ENCODE measurements at places on chromosomes 6 and 20.
A peak's percentile ranks its signal among the peaks of the same experiment; 100 is the strongest.

DNA sequence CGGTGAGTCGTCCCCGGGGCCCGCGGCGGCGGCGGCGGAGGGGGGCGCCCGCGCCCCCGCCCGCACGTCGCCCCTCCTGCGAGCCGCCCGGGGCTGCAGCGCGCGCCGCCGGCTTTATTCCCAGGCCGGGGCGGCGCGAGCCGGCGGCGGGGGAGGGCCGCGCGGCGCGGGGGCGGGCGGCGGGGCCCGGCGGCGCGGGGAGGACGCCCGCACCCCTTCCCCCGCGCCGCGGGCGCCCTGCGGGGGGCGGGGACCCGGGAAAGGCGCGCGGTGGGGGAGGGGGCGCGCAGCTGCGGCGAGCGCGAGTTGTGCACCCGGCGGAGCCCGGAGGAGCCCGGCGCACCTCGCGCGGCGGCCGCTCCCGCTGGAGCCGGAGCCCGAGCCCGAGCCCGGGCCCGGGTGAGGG is 646 bp downstream of the HMGA1 start:
- DNase-seq: no peak

DNA sequence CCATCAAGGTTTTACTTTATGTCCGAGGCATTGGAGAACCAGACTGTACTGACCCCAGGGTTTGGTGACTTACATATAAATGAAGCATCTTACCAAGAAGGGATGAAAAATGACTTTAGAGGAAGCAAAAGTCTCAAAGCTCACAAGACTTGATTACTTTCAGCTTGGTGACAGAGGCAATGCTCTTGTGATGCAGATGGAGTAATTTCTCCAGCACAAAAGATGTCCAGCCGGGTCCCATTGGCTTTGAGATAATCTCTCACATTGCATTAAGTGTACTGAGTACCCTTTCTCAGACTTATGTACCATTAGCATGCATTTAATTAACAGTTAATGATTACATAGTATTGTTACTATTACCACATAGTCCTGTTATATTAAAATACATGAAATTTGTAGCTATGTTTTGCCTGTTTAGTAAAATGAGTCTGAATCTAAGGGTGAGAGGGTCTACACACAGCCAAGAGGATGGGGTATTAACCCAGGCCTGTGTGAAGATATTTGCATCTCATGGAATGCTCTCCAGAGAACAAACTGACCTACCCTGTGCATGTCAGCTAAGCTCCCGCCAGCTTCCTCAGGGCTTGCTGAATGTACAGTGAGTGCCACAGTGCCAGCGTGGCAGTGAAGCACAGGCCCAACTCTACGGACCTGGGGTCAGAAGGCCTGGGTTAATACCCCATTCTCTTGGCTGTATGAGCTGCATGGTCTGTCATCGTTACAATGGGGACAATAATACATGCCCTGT is 5.6 kb downstream of the HTR1E start:
- no peak for DNase-seq

GRCh38 chr20:3203315-3204123 is 963 bp downstream of the DDRGK1 start:
- peak; percentile 14 for DNase-seq

DNA sequence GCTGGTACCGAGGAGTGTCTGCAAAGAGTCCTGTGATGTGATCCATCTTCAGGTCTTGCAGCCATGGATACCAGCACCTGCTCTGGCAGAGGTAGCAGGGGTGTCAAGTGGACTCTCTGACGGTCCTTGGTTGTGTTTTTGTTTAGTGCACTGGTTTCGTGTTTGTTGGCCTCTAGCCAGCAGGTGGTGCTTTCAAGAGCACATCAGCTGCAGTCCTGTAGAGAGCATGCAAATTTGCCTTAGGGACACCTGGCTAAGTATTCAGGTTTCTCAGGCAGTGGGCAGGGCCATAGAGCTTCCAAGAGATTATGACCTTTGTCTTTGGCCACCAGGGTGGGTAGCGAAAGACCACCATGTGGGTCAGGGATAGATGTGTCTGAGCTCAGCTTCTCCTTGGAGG is 14.5 kb upstream of the RGS17 start:
- DNase-seq: no peak

- no peak for DNase-seq
These were observed 26.5 kb downstream of the FAM229B start for GRCh38 chr6:112113918-112114317.

- no peak for DNase-seq
These were observed 278.4 kb downstream of the CDH26 start for GRCh38 chr20:60236613-60237012.

- DNase-seq: no peak
These were observed 10.4 kb upstream of the ABHD16B start for GRCh38 chr20:63850689-63851547.

GRCh38 chr20:56897318-56897957 is 268.3 kb downstream of the TFAP2C start:
- DNase-seq: no peak

DNA sequence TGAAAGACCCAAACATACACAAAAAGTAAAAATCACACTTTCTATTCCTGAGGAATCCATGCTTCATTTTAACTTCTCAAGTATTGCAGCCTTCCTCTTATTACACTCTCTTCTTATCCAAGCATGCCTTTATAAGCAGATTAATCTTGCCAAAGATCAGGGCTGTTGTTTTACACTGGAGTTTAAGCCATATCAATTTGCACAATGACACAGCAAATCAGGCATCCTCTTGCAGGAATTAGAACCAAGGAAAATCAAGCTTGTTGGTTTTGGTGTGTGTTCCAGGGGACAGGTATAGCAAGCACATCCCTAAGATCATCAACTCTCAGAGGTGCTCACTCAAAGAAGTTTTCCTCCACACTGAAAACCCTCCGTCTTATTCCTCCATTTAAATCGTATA is 69.5 kb downstream of the CYP39A1 start:
- no peak for DNase-seq

DNA sequence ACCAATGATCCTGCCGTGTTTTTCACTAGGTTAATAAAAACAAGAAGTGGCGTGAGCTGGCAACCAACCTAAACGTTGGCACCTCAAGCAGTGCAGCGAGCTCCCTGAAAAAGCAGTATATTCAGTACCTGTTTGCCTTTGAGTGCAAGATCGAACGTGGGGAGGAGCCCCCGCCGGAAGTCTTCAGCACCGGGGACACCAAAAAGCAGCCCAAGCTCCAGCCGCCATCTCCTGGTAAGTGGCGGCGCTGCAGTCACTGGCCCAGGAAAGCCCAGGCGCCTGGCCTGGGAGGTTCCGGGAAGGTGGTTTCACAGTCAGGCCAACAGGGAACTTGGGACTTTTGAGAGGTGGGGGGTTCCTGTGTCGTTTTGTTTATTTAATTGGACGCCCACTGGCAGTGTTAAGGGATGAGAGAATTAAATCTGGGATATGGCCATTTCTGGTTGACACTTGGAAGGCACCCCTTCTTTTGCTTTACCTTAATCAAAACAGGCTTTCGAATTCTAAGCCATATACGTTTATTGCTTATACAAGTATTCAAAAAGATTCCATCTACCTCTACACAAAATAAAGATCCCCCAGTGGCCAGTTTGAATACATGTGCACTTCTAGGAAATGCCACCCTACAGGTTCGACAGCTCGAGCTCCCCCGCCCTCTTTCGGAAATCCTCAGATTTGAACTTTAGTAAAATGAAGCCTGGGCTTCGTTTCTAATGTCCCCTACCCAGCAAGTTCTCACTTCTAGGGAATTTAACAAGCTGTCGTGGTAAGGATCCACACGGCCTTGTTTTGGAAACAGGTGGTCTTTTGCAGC is 138.9 kb downstream of the TMEM242 start:
- peak; percentile 53 for DNase-seq

- DNase-seq: no peak
These were observed 3.1 kb downstream of the ZNF76 start for GRCh38 chr6:35262596-35262995.

GRCh38 chr20:1625083-1625690 is 5.4 kb upstream of the SIRPB1 start:
- DNase-seq: no peak

GRCh38 chr6:114588726-114589125 is 245.9 kb upstream of the HS3ST5 start:
- DNase-seq: no peak

DNA sequence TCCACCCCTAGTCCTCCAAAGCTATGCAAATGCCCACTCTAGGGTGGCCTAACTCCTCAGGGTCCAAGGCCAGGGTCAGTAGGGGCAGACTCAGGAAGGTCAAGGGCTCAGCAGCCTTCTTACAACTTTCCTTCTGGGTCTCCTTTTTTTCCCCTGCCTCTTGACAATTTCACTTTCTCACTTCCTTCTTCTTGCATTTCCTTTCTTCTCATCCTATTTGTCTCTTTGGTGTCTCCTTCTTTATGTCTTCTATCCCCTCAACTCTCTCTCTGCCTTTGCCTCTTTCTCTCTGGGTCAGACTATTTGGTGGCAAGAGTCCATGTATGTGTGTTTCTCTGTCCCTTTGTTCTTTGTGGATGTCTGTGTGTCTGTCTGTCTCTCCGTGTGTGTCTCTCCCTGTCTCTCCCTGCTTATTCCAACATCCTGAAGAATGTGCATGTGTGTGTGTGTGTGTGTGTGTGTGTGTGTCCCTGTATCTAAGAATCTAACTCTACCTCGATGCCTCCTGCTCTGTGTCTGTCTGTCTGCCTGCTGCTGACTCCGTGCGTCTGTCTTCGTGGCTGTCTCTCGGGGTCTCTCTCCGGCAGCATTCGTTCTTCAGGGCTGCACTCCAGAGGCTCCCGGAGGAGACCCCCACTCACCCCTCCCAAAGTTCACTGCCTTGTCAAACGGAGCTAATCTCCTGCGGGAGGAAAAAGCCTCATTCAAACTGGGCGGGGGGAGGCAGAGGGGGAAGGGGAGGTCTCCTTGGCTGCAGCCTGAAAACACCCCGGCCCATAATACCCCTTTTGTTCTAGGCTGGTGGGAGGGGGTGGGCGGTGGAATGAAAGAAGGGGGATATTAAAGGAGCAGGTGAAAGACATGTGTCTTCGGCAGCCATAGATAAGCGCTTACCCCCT is 51.7 kb upstream of the FOXP4 start:
- DNase-seq: peak; percentile 46

GRCh38 chr6:44257025-44257752 is at the start of gene SLC35B2:
TSS of gene SLC35B2 (minus strand) at chr6:44257528. CDS start at chr6:44257410, 118 bp downstream.
- peak; percentile 72 for DNase-seq

DNA sequence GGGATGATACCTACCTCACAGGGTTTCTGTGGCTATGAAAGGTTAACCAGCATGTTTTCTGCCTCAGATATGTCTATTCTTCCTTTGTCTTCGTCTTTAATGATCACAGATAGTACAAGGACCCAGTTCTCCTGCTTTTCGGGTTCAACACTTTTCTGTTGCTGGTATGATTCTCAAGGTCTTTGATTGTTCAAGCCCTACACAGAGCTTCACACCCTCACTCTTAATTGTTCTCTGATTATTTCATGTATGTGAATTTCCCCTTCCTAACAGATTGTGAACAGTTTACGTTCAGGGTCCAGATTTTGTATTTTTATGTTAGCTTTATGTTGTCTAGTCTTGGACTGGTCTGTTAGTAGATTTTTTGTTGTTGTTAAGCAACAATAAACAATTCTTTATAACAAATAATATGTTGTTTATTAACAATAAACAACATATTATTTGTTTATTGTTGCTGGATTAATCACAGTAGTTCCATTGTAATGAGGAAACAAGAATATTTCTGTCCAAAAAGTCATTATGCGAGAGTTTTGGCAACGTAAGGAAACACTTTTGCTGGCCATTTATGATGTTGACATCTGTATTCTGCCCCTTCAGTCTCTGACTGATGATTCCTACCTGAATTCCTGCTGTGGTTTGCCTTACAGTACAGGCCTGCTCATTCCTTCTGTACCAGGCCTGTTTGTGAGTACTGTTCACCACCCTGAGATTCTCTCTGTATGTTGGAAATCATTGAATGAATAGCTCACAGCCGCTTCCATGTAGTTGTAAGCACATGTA is 27.2 kb upstream of the TULP4 start:
- DNase-seq: peak; percentile 42

DNA sequence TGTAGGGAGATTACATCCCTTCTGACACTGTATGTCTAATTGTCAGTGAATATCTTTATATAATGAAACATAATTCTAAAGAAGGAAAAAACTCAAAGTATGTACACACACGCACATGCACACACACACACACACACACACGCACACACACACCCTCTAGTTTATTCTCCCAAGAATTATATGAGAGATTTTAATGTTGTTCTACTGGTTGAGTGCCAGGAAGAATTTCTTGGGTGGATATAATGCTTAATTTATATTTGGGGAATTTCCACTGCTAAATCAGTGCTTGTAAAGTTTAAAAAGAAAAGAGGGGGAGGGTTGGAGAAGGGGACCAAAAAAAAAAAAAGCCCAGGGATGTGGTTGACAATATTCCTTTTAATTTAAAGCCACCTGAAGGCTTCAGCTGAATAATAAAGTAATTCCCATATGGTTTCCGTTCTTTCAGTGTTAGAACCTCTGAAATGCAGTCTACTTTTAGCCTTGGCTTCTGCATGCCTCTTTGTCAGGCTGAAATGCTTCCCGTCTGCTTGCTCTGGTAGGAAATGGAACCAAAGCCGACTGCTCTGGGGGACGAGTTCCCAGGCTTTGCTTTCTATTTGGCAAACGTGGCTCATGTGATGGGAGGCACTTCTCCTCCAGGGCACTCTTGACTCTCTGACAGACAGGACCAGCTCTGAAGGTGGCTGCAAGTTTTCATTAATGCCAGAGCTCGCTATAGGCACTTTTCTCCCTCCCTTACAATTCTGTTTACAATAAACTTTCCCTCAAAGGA is 225.4 kb downstream of the PRL start:
- DNase-seq: peak; percentile 69

DNA sequence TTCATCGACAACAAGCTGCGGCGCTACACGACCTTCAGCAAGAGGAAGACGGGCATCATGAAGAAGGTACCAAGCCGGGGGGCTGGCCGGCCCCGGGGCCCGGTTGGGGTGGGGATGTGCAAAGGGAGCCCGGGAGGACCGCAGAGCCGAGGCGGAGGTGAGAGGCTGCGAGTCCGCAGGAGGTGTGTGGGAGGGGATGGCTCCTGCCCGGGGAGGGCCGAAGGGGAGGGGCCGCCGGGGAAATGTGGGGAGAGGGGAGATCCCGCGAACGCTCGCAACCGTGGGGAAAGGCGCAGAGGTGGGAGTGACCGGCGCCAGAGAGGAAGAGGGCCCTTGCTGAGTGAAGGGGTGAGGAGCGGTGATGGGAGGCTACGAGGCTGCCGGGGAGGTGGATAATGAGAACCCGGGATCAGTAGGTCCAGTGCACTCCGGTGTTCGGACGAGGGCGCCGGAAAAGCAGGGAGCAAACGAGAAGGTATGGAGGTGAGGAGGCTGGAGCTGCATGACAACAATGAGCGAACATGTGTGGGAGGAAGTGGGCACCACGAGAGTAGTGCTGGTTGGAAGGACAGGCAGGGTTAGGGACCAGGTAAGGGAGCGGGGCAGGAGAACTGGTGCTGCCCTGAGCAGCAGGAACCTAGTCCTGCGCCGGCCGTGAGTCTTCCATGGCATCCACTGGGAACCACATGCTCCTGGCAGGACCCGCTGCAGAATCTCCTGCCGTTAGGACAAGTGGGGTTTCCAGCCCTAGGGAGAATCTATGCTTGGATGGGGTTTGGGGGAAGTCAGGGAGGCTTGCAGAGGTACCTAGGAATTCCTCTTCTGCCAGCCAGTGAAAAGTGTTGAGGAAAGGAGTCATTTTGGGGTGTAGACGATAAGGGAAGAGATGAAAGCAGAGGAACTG is 1.3 kb downstream of the SRF start:
- peak; percentile 26 for DNase-seq

- no peak for DNase-seq
These were observed 54.8 kb upstream of the GCM1 start for GRCh38 chr6:53203483-53203882.

Data from fibroblast of skin of right biceps (primary cell).